Neuronal stem cell (in vitro differentiated cells): ENCODE measurements at places on chromosomes 13 and 19.

DNA sequence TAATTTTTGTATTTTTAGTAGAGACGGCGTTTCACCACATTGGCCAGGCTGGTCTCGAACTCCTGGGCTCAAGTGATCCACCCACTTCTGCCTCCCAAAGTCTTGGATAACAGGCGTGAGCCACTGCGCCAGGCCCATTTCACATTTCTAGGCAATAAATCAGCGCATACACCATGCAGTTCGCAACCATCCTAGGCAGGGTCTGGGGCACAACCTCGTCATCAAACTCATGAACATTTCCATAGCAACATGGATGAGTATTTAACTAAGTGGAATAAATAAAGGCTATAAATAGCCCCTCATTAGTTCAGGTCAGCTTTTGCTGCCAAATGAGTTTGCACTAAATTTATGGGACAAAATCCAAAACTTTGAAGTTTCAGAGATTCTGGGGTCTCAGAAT is 8.2 kb downstream of the MEIS3 start:
- DNase-seq, result no peak

DNA sequence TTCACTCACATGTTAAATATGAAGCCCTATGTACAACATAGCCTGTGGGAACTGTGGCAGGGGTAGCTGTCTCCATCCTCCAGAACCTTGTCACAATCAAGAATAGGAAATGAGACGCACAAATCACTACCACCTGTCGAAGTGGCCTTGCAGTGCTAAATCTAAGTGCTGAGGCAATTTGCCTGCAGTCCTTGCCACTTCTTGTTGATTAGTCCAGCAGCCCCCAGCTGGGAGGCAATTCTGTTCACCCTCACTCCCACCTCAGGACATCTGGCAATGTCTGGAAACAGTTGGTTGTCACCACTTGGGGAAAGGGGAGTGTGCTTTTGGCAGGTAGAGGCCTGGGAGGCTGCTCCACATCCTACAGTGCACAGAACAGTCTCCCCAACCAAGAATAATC is 10.7 kb downstream of the RFX2 start:
- no peak for DNase-seq

- DNase-seq, result no peak
Observed at GRCh38 chr13:105441051-105441750, 1094.3 kb downstream of the EFNB2 start.

DNA sequence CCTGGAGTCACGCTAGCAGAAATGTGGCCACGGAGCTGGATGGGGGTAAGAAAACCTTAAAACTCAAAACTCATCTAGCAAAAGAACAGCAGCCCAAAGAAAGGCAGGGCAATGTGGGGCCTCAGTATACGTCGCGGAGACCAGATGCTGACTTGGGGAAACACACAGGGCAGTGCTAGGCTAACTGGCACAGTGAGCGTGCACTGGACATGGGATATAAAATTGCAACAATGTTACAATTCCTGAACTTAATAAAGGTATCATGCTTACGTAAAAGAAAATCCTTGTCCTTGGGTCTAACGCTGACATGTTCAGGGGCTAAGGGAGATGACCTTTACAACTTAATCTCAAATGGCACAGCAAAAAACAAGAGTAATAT is 40.5 kb downstream of the COL4A1 start:
- DNase-seq, result no peak

DNA sequence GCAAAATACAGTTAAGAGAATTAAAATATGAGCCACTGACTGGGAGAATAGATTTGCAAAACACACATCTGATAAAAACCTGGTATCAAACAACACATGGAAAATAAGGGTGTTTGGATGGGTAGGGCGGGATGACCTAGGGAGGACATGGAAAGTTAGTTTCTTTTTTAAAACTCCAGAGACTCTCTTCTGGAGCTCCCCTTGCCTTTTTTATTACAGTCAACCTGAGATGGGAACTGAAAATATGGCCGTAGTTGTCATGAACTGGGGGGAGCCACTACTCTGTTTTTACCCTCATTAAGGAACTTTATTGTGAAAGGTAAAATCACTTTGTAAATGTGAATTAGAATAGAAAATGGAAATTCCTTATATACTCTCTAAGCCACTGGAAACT is 113.0 kb downstream of the ATP11A start:
- DNase-seq, result no peak

DNA sequence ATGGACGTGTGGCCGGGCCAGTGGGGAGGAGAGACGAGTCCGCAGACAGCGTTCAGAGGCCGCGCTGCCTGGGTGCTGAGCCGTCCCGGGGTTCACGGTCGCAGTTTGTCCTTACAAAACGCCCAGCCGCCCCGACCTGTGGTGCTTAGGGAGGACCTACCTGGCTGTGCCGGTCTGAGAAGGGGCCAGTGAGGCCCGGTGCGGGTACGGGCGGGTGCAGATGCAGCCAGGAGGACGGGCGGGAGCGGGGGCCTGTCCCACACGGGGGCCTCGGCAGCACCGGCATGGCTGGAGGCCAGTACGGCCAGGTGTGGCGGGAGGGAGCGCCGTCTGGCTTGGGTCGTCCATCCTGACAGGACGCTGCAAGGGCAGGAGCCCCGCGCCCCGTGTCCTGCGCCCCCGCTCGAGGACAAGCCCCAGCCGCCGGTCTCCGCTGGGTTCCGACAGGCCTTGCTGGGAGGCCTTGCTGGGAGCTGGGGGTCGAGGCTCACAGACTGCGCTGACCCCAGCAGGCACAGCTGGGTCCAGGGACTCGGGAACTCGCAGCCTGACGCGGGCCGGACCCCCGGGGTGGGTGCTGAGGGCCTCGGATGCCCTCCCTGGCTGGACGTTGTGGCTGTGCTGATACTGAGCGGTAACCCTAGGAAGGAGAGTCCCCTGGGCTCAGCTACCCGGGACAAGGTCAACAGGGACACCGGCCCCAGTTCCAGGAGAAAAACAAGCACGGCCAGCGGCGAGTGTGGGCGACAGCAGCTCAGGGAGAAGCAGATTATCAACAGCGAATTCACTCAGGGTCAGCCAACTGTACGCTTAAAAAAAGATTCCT is 5.3 kb upstream of the PROZ start:
- peak; percentile 67 for DNase-seq

- DNase-seq, result no peak
Observed at GRCh38 chr13:63088226-63088625, 1672.6 kb upstream of the PCDH20 start.

DNA sequence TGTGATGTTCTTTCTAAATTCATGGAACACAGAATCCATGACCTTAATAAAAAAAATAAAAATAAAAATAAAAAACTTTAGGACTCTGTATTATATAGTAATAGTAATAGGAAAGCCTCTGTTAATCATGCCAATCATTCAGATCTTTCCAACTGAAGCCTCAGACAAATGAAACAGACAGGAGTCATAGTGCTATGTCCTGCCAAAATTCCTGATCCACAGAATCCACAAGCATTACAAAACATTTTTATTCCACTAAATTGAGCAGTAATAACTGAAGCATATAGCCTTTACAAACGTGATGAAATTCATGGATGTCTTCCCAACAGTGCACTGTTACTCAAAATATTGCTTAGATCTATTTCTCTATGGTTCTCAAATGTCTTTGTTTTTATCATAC is 820.6 kb upstream of the PCDH9 start:
- DNase-seq, result no peak

- no peak for DNase-seq
Observed at GRCh38 chr19:49692147-49692506, 1.2 kb downstream of the CPT1C start.

DNA sequence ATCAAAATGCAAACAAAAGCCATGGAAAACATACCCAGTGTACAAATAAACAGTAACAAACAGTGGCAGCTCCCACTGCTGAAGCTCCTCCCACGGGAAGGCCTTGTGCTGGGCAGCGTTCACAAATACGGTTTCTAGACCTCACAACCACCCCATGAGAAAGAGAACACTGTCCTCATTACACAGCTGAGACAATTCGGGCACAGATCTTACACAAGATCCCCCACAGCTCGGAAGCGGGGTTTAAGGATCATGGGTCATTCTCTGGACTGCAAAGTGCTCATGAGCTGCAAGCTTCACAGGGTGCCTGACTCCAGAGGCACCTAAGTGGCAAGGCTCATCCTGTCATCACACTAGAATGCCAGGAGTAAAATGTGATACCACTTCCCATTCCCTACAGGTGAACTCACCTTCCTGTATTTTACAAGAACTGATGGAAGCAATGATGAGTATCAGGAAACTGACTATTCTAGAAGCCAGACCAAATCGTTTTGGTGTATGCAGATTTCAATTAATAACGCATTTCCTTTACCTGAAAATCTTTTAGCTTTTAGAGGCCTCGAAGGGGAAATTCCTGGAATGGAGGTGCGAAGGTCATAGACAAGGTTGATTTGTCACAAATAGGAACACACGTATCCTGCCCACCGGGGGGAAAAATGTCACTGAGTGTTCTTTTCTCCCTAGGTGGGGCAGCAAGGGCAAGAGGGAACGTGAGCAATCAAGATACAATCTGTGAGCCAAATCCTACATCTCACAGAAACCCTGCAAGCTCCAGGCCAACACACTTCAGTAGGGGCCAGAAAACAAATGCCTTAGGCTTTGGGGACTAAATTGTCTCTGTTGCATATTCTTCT is 41.2 kb downstream of the STK24 start:
- no peak for DNase-seq

DNA sequence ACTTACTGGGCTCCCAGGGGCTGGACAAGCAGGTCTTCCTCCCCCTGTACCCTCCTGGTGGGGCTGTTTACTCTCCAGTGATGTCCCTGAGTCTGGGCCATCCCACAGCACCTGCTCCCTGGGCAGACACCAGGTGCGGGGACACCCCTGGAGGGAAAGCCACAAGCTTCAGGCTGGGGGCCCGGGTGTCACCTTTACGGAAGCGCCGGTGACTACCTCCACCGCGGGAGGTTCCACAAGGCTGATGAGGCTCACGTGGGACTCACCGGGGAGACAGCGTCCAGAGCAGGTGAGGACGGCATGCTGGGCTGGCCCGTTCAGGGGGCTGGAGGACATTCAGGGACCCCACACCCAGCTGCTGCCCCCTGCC is 24.9 kb downstream of the NFILZ start:
- no peak for DNase-seq

DNA sequence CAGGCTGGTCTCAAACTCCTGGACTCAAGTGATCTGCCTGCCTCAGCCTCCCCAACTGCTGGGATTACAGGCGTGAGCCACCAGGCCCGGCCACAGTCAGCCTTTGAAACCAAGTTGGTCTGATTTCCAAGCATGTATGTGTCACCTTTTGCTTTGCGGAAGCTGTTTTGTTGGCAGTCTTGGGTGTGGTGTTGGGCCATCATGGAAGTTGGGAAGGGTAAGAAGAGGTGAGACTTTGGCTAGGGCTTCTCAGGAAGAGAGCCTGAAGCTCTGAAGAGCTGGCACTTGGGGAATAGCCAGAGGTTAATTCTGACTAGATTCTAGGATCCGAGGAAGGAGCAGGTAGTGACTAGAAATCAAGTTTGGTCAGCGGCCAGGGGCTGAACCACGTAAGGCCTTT is 2.8 kb downstream of the RSPH6A start:
- DNase-seq, result no peak

- DNase-seq, result no peak
Observed at GRCh38 chr13:39415008-39415802, 187.8 kb downstream of the LHFPL6 start.

- DNase-seq, result no peak
Observed at GRCh38 chr19:18093439-18094161, 4.0 kb upstream of the MAST3 start.
